Esophagus muscularis mucosa (tissue), 4 donors: ENCODE measurements at places on chromosomes 4 and X.

DNA sequence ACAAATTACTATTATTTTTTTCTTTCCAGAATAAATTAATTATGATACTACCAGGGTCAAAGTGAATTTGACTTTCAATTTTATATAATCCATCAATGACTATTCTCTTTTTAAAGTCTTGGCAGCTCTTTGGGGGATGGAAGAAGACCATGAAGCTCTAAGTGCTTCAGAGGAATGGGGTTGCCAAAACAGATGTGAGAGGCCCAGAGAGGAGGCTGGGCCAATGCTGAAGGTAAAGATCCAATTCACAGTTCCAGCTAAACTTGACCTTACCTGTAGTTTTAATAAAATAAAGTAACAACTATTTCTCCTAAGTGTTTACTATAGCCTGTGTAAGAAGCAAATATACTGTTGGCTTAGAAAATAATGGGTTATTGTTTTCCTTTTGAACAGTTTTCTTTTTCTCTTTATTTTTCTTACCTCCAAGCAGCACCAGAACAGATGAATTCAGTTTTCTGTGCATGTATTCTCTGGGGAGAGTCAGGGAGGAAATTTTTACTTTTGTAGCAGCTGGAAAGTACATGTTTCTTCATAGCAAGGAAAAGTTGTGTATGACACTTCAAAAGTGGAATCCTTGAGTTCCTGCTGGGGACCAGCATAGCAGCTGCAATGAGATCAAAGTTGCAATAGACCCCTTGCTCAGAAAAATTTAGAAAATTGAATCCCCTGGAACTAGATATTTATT, 104.9 kb downstream of the CEP44 start:
- no peak for DNase-seq

DNA sequence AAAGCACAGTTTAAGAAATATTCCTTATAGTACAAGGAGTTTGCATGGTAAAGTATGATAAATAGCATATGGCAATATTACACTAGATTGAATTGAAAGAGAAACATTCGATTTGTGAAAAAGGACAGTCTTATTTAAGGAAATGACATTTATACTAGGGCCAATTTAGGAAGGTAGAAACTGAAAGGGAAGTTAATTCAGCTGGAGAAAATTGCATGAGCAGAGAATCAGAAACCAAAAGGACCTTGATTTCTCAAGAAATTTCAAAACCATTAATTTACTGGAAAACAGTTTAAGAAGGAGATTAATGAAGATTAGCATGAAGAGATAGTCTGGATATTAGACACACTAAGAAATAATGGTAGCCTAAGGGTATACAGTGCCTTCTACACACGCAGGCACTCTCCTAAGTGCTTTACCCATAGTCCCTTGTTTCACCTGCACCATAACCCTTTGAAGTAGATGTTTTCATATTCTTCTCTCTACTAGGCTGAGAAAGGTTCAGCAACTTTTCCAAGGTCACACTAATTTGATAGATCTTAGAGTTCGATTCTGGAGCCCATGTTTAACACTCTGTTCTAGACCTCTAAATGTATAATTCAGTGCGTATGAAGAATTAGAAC, 259.1 kb upstream of the SLIT2 start:
- DNase-seq: no peak

DNA sequence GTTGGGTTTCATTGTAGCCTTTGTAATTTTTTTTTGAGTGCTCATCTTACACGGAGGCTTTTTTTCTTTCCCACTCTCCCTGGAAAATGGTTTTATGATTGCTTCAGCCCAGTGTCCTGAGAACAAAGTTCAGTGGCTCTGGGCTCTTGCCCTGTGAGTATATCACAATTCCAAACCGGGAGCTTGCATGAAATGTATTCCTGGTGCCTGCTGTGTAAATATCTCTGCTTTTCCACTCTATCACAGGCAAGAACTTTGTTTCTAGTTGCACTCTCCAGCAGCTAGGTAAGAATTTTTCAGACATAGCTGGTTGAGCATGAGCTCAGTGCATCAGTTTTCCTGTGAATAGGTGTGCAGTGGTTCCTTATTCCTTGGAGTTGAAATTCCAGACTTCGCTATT, 60.8 kb downstream of the SUPT20HL2 start:
- DNase-seq: no peak

GRCh38 chrX:17266136-17266535, 108.9 kb upstream of the NHS start:
- DNase-seq: no peak

DNA sequence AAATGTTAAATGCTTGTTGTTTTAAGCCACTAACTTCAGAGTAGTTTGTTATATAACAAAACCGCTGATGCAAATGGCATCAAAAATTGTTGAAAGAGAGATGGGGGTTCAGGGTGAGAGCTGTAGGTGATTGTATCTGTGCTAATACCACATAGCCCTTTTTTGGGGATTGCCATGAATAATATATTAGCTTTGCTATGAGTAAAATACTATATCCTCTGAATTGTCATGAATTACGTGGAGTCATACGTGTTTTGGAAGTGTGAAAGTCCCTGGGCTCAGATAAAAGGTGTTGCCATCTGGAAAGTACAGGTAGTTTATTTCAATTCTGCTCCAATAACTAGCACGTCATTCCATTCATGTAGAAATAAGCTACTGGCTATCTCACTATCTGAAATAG, 30.6 kb downstream of the DYNLT3 start:
- no peak for DNase-seq

- DNase-seq: no peak
These were observed 75.3 kb downstream of the ENPP6 start for GRCh38 chr4:184142121-184143000.

DNA sequence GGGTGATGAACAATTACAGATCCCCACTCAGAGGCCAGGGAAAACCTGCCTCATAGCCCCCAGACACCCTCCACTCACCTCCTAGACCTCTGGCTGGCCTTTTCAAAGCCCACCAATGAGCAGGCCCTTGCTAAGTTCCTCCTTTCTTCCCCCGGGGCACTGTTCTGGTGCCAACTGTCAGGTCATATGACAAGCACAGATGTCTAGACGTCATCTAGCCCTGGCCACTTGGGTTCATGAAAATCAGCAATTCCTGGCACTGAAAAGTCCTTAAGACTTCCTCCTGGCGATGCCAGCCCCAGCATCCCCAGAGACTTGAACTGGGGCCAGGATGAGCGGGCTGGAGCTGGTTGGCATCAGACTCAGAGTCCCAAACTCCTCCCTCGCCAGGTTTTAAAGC, 115.6 kb upstream of the NALF2 start:
- no peak for DNase-seq

DNA sequence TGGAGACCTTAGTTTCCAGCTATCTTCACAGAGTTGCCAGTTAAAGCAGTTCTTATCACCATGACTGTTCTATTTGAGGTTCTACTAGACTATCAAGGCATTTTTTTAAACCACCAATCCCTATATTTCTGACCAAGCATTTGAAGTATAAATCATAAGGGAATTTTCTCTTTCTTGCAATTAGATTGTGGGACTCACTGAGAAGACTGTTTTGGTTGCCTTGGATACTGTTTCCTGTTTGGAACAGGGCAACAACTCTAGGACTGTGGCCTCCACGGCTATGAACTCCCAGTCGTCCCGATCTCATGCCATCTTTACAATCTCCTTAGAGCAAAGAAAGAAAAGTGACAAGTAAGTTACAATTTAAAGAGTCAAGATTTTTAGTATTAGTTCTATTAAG, 11.8 kb downstream of the KIF4A start:
- DNase-seq: no peak

DNA sequence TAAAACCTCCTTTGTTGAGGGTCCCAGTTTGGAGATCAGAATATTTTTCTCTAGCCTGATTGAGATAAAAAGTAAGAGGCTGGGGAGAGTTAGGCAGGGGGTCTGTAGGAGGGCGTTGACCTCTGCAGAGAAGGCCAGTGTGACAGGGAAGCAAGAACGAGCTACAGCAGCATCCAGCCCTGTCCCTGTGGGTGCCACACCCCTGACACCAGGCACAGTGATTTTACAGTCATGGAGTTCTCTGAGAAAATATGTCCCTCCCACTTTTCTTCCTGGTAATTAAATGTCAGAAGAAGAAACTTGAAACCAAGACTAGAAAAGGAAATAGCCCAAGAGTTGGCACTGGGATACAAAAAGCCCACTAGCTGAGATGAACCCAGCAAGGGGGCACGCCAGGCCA, 25.0 kb upstream of the HELT start:
- DNase-seq: no peak

- no peak for DNase-seq
These were observed at the start of gene NBDY for GRCh38 chrX:56729152-56729850. Gene NBDY (plus strand): TSS chrX:56729243. CDS start chrX:56729354, 111 bp downstream.

DNA sequence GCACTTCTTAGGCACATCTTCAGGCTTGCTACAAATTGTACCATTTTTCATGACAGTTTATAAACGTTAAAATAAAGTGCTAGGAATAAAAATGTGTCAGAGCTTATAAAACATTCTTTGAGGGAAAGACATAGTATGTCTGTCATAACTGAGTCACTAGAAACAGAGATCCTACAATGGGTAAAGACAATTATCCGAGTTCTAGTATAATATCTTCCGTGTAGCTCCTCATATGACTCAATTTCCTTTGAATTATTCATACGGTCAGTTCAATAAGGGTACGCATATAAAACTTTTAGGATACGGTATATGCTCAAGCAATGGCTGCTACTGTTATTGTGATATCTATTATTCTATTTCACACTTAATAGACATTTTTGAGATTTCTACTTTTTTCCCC, 349.1 kb downstream of the PCDH10 start:
- no peak for DNase-seq
